CD4-positive, alpha-beta T cell treated with Interleukin-21 for 1 hour (primary cell): ENCODE measurements at places on chromosomes 4 and X.

DNA sequence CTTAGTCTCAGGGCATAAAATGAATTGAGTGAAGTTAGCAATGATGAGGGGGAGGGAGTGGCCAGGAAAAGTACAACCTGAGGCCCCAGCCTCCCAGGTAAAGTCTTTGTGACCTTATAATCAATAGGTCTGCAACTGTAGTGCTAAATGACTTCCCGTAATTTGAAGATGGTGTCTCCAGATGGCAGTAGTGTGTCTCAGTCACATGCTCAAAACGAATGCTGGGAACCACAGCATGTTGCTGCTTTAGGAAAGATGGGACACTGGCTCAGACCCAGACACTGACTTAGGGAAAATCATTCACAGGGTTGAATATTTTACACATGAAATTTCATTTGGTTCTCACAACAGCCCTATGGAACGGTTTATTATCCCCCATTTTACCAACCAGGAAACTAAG, 10.3 kb downstream of the SRPX2 start:
- no peak for DNase-seq

GRCh38 chrX:70066646-70067045, 4.4 kb downstream of the OTUD6A start:
- no peak for DNase-seq

GRCh38 chrX:3712051-3712869, 1.2 kb downstream of the PRKX start:
- DNase-seq = no peak

GRCh38 chr4:69323284-69323683, 43.0 kb downstream of the UGT2B28 start:
- DNase-seq = no peak

GRCh38 chr4:83276299-83277040, 8.1 kb downstream of the COQ2 start:
- no peak for DNase-seq

GRCh38 chr4:142043509-142043908, 407.1 kb downstream of the IL15 start:
- DNase-seq = no peak

DNA sequence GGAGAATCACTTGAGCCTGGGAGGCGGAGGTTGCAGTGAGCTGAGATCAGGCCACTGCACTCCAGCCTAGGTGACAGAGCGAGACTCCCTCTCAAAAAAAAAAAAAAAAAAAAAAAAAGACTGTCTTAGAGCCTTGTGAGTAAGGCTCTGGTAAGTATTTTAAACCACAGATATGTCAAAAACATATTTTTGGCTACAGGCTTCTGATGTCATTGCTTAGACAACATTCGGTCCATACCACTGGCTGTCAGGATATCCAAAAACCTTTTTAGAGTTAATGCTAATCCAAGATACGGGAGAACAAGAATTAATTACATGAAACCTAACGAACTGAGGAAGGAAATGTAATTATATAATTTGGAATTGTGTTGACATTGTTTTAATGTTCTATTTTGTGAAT, 999.5 kb upstream of the PABPC4L start:
- no peak for DNase-seq

DNA sequence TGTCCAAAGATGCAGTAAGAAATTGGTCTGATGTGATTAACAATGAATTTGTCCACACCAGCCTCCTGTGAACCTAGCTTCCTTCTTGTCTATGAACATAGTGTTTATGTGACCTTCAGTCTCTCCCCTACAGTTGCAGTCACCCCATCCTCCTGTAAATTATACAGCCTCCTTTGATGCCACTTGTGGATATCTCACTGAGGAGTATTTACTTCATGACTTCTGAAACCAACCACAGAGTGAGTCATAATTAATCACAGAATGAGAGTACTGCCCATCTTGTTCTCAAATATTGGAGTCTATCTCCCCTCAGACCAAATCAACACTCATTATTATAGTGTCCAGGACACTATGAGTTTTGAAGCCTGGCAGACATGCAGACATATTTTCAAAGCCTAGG, 27.3 kb upstream of the XAGE2 start:
- no peak for DNase-seq

DNA sequence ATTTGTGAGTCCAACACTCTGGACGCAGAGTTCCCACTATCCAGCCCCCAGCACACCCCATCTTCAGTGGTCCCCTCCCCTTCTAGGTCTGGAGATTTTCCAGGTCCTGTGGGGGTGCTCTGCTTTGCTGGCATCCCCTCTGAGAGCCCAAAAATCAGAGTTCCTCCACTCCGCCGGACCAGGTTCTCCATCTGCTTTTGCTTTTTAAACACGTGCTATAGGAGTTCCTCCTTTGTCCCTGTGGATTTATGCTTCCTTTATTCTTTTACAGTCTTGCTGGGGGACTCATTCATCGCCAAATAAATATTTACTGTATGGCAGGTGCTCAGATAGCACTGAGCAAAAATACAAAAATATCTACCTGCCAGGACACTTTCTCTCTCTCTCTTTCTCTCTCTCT, 324.7 kb downstream of the STK32B start:
- no peak for DNase-seq

DNA sequence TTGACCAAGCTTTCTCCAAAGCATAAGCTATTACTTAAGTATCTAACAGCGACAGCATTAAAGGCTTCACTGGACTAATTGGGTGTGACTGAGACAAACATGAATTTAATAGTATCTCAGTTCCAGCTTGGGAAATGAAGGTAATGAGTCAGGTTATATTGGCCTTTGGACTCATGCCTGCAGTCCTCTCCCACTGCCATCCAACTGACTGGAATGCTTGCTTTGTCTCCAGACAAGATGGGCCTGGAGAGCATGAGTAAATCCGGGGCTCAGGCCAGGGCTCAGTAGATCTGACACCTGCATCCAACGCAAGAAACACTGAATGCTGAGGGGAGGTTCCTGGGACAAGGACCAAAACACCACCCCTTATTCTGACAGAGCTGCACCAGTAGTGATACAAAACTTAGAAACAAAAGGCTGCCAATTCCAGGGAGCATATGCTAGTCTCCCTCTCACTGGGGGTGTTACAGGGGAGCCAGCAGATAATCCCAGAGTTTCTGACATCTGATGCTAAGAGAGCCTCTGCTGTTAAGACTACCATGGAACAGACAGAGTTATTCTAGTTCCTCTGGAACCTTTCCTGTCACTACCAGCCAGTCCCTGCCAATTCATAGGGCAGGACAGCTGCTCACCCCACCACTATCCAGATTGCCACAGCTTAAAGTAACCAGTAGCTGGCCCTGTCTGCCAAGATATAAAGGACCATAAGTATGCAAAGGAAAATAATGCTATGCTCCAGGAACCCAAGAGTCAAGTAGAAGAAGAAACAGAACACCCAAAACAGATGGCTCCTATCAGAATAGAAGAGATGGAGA, 293.8 kb downstream of the IQCM start:
- no peak for DNase-seq

- no peak for DNase-seq
These were observed 1.5 kb downstream of the BEND4 start for GRCh38 chr4:42150653-42151567.

DNA sequence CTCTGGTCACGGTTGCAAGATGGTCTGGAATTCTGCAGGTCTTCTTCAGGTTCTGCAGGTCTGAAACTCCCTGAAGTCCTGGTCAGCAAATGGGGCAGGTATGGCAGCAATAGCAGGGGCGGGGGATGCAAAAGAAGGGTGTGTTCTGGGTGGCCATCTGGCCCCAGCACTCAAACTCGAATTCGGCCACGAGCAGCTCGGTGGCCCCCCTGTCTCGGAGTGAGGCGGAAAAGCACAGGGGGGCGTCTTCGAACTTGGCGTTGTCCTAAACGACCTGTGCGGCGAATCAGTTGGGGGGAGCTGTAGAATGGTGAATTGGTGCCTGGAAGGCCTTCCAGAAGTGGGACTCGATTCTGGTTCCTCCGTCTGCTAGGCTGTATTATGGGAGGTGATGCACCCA, 2.1 kb downstream of the RTL5 start:
- DNase-seq = no peak

DNA sequence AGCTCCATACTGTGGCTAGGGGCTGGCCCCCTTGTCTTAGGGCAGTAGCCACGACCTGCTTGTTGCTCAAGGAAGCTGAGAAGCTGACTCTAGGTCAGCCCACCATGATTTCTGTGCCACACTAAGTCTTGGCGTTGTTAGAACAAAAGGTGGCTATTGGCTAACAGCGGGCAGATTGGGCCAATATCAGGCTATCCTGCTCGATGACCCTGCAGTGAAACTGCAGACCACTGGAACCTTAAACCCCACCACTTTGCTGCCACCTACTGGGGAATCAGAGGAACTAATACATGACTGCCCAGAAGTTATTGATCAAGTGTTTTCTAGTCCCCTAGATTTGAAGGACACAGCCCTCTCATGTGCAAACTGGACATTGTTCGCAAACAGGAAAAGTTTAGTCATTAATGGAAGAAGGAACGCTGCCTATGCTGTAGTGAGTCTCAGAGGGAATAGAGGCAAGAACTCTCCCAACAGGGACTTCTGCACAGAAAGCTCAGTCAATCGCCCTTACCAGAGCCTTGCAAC, 17.0 kb upstream of the PAPSS1 start:
- peak; percentile 58 for DNase-seq

GRCh38 chrX:1316527-1316926, 20.1 kb upstream of the IL3RA start:
- peak; percentile 34 for DNase-seq

- no peak for DNase-seq
These were observed 7.0 kb downstream of the PALLD start for GRCh38 chr4:168503652-168504362.

DNA sequence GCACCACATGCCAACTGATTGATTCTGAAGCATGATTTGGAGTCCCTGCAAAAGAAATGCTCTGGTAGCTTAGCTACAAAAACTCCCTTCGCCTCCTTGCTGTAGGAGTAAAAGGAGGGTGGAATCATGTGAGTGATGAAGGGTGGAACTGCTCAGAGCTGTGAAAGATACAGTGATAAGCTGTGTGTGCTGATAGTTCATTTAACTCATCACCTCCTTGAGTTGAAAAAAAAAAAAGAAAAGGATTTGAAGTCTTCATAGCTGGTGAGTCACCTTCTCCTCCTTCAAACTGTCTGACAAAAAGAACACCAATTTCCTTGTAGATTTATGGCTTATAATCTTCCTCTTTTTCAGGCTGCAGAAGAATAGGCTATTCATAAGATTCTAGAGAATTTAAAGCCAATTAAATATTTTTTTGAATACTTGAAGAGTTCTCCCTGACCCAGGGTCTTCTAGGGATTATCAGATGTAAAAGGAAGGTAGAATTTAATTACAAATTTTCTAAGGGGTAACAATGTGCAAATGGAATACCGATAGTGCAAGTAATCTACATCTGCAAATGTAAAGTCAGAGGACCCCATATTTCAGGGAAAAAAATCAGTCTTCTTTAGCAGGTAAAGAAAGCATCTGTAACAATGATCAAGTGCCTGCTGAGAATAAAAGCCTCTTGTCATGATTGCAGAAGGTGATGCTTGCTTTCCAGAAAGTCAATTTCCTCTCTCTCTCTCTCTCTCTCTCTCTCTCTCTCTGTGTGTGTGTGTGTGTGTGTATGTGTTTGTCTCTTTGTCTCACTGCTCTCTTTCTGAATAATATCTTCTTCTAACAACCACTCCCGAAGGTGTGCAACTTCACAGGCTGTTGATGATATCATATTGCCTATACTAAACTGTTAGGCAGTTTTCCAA, 208.8 kb upstream of the VEGFC start:
- DNase-seq = no peak

GRCh38 chr4:88958080-88958479, 98.9 kb downstream of the FAM13A start:
- no peak for DNase-seq

DNA sequence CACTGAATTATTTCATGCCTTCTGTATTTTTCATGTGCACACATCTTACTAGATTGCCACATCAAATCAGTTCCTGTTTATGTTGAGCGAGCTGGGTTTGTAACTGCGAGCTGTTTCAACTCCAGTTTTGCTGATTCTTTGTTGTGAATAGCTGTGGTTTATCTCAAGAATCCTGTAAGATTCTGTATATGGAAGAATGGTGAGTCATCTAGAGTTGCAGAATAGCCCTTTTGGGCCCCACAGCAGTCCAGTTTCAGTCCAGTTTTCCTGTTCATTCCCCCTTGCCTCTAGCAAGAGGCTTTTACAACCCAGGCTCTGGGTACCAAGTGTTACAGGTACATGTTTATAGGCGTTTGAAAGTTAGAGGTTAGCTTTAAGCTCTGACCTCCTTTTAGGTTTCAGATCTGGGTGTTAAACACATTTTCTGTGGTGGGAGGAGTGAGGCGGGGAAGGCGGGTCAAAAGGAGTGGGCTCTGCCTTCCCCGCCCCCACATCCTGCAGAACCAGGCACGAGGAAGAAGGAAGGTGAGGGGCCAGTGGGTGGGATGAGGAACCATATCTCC, 32.7 kb downstream of the TBC1D14 start:
- DNase-seq = peak; percentile 55

- no peak for DNase-seq
These were observed 290.0 kb downstream of the SLC7A11 start for GRCh38 chr4:137952116-137952515.

GRCh38 chrX:120350450-120351138, 11.3 kb upstream of the ATP1B4 start:
- no peak for DNase-seq

DNA sequence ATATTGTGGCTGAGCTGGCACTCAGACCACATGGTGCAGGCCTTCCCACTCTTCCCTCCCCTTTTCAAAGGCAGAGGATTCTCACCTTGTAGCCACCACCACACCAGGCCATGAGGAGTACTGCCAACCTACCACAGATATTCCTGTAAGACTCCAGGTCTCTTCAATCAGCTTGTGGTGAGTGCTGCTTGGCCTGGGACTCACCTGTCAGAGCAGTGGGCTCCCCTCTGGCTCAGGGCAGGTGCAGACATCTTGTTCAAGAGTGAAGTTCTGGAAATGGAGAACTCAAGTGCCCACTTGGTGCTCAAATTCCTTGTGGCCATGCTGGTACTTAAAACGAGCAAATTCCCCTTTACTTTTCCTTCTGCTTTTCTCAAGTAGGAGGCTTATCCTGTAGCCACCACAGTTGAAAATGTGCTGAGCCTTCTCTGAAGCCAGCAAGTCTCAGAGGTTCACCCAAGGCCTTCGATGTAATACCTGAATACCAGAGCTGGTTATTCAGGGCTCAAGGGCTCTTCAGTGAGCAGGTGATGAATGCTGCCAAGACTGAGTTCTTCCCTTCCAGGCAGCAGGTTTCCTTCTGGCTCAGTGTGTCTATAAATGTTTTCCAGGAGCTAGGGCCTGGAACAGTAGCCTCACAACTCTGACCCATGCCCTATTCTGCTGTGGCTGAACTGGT, 212.9 kb downstream of the TEX13C start:
- no peak for DNase-seq

- DNase-seq = no peak
These were observed 384.8 kb downstream of the IL15 start for GRCh38 chr4:142021181-142021580.

DNA sequence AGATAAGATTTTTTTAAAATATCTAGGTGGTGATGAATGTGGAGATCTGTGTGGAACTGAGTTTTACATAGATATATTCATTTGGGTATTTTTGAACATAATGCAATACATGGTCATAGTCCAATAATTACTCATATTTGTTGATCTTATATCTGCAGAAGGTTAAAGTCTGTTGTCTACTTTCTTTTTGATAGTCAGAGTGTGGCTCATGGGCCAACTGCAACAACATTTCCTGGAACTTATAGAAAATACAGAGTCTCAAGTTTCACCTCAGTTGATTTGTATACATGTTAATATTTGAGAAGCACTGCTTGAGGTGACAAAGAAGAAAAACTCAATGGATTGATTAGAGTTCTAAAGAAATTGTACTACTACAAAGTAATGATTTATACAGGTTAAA, 408.4 kb downstream of the ARAP2 start:
- no peak for DNase-seq
